Stimulated activated CD4-positive, alpha-beta T cell treated with anti-CD3 and anti-CD28 coated beads, Interleukin-1b, Interleukin-23, amount 100 ng/mL, for 1 hour (primary cell): ENCODE measurements at places on chromosomes 12 and 14.
A peak's percentile ranks its signal among the peaks of the same experiment; 100 is the strongest.

- DNase-seq: no peak
These were observed 191.6 kb downstream of the DUSP6 start for GRCh38 chr12:89160716-89161123.

DNA sequence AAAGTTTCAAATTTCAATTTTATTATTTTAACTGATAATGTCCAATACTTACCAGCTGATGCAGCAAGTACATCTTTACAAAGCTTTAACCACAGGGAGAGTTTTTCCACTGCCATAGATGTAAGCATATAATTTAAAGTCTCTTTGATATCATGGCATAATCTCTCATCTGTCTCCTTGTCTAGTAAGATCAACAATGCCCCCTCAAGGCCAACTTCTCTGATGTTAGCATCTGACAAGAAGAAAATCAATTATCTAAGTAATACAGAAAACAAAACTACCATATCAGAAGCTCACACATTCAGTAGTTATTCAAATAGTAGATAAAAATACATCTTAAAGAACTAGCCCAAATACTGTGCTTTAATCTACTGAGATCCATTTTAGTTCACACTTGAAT, 94.2 kb downstream of the HEATR5A start:
- DNase-seq: no peak

GRCh38 chr12:47066278-47067025, 13.0 kb upstream of the PCED1B start:
- DNase-seq: no peak

DNA sequence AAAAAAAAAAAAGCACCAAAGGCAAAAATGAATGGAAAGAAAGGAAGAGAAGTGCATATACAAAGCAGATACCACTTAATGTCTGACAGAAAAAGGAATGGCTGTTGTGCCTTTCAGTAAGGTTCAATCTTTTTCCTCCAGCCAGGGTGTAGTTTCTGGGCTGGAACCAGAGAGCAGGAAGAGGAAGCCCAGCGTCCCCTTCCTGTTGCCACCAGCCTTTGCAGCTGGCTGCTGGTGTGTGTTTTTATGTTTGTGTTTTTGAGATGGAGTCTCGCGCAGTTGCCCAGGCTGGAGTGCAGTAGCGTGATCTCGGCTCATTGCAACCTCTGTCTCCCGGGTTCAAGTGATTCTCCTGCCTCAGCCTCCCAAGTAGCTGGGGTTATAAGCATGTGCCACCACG, 64.6 kb upstream of the LTA4H start:
- DNase-seq: no peak

DNA sequence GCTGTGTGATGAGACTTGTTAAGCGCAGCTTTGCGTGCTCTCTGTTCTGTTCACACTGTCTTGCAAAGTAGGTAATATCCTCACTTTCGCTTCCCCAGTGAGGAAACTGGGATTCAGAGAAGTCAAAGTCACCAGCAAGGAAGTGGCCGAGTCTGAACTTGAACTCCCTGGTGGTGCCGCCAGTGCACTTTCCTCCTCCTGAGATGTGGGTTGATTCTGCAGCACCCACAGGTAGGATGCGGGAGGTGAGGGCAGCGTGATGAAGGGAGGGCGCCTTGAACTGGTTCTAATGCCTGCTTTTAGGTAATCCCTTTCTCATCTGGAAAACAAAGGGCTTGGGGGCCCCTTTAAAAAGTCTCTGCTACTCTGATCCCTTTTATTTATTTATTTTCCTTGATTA, 54.9 kb upstream of the IGF1 start:
- DNase-seq: no peak

- peak; percentile 11 for DNase-seq
These were observed 39.4 kb upstream of the PPP2R5C start for GRCh38 chr14:101721951-101722661.

DNA sequence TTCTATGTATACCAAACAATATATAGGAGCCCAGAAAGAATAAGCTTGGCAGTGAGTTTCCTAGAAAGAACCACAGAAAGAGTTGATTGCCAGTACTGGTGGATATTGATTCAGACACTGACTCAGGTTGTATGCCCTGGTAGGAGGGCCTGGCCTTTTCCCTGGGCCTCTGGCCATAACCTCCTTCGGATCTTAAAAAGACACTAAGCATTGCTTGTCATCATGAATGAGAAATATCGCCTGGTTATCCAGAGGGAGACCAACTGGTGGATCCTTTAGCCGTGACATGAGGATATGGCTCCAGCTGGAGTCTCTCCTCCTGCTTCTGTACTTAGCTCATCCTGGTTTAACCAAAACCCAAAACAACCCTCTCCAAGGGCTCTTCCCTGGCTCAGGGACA, 231.5 kb downstream of the MSRB3 start:
- DNase-seq: no peak

- DNase-seq: no peak
These were observed 606 bp downstream of the TNFAIP2 start for GRCh38 chr14:103123634-103124500.

DNA sequence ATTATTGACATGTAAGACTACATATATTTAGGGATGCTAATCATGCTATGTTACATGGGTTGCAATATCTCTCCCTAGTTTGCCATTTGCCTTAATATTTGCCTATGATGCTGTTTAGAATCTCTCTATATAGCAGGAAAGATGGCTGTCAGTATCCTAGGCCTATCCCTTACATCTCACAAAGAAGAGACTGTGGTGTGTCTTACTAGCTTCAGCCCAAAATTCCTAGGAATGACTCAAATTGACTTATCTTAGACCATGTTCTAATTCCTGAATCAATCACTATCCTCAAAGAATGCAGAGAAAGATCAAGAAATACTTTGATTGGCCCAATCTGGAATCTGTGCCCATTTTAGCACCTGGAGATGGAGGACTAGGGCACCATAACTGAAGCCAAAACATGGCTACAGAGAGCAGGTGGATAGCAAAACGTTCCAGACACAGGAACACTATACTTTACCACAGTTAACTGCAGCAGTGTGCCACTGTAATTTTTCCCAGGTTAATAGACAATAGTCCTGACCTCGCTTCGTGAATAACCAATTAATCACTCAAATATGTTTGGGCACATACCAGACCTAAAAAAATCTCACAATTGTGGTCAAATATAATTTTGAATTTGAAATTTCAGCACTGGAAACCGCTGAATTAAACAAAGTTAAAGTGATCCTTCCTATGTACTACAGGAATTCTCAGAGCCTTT, 32.7 kb upstream of the GLIPR1 start:
- DNase-seq: no peak

DNA sequence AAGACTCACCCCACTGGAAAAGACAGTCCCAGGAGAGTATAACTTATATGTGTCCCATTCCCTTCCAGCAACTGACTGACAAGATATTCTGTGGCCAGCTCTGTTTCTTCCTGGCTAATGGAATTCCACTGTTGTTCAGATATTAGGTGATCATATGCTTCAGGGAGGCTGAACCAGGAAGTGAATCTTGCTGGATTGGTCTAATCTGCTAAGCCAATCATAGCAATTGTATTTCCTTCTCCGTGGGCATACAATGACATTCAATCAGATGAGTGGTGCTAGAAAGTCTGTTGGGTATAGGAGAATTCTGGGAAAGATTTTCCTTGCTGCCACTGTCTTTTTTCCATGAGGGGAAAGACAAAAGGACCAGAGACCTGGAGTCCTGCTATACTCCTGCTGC, 12.1 kb downstream of the PYGL start:
- no peak for DNase-seq

- no peak for DNase-seq
These were observed 55.0 kb upstream of the NELL2 start for GRCh38 chr12:44930972-44931600.

GRCh38 chr14:57818511-57818910, 47.4 kb downstream of the SLC35F4 start:
- DNase-seq: no peak

GRCh38 chr14:97943619-97944018, 1146.4 kb downstream of the VRK1 start:
- no peak for DNase-seq

GRCh38 chr12:12559719-12560296, 2.9 kb downstream of the DUSP16 start:
- DNase-seq: no peak

GRCh38 chr14:61878931-61879330, 116.7 kb downstream of the SNAPC1 start:
- no peak for DNase-seq

DNA sequence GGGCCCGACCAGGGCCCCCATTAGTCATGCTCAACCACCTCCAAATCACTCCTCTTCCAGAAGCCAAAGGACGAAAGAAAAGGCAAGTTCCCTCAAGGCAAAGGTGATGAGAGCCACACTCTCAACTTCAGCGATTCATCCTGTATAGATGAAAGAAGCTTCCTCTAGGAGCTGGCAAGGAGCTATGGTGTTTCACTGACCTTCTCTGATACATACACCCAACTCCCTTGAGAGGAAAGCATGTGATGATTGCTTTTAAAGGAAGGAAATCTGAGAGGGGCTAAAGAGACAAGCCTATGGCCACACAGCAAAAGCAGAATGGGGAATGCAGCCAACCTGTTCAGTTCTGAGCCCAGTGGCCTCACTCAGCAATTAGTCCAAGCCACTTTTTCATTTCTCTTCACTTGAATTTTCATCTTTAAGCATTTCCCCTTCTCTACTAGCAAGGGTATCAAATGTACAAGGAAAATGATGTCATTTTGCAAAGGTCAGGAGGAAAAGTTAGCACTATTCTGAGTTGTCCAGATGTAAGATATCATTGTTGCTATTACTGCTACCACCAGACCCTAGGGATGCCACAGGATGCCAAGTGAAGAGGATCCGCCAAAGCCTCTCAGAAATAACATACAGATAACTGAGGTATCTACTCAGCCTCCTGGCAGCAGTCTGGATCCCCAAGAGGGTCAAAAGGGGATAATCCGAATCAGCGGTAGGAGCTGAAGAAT, 82.5 kb downstream of the MAP3K9 start:
- DNase-seq: no peak

DNA sequence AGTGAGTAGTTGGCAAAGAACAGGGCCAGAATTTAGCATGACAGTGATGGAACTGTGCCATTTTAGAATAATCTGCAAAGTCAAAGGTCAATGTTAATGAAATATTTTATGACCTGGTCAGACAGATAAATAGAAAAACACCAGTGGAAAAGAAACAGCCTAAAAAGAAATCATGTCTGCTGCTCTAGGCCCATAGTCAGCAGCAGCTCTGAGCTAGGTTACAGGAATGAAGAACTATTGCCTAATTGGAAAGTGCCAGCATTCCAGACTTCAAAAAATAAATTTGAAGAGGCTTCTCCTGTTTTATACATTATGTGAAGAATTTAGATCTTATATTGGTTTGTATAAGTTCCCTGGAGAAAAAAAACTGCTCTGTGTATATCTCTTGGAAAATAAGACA, 9.8 kb downstream of the NPC2 start:
- no peak for DNase-seq

- no peak for DNase-seq
These were observed 3.7 kb upstream of the LPCAT3 start for GRCh38 chr12:7021956-7022355.

DNA sequence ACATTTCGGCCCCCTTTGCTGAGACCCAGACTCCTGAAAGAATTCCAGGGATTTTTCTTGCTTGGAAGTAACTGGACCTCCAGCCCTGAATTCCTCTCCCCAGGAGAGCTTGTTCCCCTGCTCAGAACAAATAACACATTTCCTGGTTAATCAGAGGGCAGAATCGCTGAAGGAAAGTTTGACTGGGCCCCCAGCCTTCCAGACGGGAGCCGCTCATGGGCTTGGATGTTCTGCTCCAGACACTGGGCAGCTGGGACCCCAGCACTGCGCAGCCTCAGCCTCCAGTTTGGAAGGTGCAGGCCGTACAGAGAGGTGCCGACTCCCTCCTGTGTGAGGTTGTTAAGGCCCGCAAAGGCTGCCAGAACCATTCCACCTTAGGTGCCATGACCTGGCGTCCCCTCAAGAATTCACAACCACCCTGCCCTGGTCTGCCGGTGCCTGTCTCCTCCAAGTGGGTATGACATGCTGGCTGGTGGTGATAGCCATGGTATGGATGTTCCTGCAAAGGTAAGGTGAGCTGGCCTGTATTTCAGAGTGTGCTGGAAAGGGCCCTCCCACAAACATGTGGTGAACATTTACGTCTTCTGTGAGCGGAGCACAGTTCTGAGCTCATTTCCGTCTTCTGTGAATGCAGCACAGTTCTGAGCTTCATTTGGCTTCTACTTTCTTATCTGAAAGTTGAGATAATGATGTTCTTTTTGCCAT, 5.1 kb upstream of the LTBP2 start:
- no peak for DNase-seq

DNA sequence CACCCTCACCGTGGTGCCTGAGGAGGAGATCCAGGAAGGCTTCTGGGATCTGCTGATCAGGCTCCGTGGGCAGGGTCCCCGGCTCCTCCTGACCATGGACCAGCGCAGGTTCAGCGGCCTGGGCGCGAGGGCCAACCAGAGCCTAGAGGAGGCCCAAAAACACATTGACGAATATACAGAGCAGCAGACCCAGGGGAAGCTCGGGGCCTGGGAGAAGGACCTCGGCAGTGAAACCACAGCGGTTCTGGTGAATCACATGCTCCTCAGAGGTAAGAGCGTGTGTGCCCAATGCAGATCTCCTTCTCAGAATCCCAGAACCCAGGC, 29.4 kb downstream of the SERPINA3 start:
- DNase-seq: no peak

GRCh38 chr12:6341417-6342139, at the start of gene TNFRSF1A:
Gene TNFRSF1A, minus strand, starts transcription at chr12:6342076. Its CDS starts 262 bp downstream, at chr12:6341814.
- no peak for DNase-seq

DNA sequence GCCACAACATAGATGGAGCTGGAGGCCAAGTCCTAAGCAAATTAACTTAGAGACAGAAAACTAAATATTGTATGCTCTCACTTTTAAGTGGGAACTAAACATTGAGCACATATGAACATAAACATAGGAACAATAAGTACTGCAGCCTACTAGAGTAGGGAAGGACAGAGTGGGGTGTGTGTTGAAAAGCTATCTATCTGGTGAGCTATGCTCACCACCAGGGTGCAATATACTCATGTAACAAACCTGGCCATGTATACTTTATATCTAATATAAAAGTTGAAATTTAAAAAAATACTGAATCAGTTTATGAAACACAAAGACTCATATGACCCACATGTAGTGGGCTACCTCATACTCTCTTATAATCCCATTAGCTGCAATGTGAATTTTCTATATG, 1305.0 kb downstream of the LRFN5 start:
- no peak for DNase-seq

DNA sequence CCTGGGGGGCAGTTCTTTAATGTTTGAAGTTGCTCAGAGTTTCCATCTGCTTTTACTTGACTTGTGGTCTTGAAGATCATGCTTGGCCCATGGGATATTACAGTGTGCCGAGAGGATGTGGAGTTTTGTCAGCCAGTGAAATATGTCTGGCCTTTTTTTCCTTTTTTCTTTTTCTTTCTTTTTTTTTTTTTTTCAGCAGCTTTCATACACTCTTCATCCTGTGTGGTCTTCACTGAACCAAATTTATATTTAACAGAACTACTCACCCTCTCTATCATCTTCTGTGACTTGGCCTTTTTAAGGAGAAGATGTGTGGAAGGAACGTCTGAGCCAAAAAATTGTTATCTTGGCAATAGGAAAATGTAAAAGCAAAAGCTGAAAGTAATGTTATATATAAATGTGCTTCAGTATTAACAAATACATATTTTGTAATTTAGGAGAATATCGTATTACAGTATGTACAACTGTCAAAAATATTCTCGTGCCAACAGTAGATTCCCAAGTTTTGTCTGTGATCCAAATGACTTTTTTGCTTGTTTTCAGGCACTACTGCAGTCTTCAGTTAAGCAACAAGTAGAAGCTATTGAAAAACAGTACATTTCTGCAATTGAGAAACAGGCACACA, 200.6 kb downstream of the CCDC91 start:
- no peak for DNase-seq

GRCh38 chr14:85198001-85198400, 331.9 kb upstream of the FLRT2 start:
- DNase-seq: no peak

GRCh38 chr14:89236851-89237250, 180.2 kb downstream of the FOXN3 start:
- no peak for DNase-seq
